ENCODE measurements at places on chromosomes 2 and 18.

GRCh38 chr2:29329899-29330298, 214.7 kb downstream of the CLIP4 start:
- DNase-seq, result no peak

DNA sequence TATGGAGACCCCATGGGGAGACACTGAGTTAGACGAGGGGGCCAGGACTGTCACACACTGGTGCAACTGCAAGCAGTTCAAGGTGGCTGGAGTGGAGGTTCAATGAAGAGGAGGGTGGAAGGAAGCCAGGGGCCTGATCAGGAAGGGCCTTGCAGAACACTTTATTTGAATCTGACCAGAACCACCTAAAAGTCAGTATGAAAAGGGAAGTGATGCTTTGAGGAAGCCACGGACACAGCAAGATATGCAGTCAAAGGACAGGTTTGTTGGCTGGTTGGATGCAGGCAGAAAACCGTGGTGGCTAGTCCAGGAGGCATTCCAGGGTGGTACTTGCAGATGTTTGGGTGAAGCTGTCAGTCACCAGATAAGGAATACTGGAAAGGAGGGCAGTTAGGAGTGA, 3.5 kb upstream of the FAM124B start:
- DNase-seq, result no peak

- DNase-seq, result no peak
These were observed 19.3 kb downstream of the ALPK2 start for GRCh38 chr18:58609536-58609993.

GRCh38 chr2:235232449-235233433, 261.1 kb upstream of the AGAP1 start:
- DNase-seq, result no peak

- no peak for DNase-seq
These were observed 74.4 kb upstream of the CYP20A1 start for GRCh38 chr2:203164311-203164935.

DNA sequence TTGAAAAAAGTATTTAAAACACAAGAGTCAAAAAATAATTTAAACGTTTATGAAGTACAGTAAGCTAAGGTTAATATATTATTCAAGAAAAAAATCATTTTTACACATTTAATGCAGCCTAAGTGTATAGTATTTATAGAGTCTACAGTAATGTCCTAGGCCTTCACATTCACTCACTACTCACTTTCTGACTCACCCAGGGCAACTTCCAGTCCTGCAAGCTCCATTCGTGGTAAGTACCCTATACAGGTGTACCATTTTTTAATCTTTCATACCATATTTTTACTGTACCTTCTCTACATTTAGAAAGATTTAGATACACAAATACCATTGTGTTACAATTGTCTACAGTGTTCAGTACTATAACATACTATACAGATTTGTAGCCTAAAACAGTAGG, 20.9 kb upstream of the RPRD1A start:
- no peak for DNase-seq

DNA sequence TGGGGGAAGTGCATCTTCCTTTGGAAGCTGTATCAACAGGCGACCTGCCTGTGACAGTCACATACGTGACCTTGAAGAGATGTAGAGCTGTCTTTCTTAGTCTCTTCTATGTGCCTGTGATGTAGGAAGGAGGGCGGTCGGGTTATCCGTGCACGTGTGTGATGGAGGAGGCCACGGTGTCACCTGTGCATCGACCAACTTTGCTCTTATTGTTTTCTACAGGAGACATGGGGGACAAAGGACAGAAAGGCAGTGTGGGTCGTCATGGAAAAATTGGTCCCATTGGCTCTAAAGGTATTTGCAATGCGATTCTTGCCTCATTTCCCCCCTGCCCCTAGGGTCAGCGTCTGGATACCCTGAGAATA, 20.7 kb upstream of the ALLC start:
- no peak for DNase-seq

- DNase-seq, result no peak
These were observed 18.8 kb downstream of the TRIP12 start for GRCh38 chr2:229903037-229903436.

GRCh38 chr2:239706367-239706766, 305.5 kb upstream of the HDAC4 start:
- DNase-seq, result no peak

GRCh38 chr2:69481421-69481820, 44.2 kb upstream of the NFU1 start:
- no peak for DNase-seq

- DNase-seq, result no peak
These were observed 23.3 kb downstream of the PELI1 start for GRCh38 chr2:64120928-64121327.

- no peak for DNase-seq
These were observed 42.0 kb downstream of the TFCP2L1 start for GRCh38 chr2:121242976-121243375.

GRCh38 chr18:45201489-45201888, 413.8 kb upstream of the SLC14A2 start:
- no peak for DNase-seq

DNA sequence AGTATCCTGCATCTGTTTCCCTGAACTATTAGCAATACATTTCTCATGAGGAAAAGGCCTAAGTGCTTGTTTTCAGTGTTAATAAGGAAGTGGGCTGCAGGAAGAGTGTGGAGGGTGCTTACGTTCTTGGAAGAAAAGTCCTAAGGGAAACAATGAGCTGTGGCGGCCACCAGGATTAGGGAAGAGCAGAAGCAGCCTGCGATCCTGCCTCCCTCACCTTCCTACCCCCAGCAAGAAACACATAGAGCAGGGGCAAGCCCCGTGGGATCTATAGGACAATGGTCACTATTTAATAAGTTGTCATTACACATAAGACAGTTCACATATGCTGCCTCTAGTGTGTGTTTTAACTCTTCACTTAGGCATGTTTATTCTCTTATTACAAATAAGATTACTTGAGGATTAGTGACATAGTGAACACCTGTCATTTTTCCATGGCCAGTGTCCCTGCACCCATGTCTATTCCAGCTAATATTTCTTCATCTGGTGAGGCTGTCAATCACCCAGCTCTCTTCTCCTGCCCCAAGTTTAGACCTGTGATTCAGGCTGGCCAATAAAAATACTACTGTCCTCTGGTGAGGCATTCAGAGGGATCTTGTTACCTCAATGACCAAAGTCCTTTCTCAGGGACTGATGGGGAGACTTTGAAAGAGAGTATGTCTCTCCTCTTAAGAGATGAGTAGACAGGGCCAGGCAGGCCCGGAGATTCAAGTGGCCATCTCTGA, 510.9 kb upstream of the CELF4 start:
- DNase-seq, result no peak

GRCh38 chr2:120393456-120393855, 47.5 kb downstream of the INHBB start:
- DNase-seq, result no peak

- no peak for DNase-seq
These were observed 163.8 kb upstream of the MEX3C start for GRCh38 chr18:51361130-51361860.

DNA sequence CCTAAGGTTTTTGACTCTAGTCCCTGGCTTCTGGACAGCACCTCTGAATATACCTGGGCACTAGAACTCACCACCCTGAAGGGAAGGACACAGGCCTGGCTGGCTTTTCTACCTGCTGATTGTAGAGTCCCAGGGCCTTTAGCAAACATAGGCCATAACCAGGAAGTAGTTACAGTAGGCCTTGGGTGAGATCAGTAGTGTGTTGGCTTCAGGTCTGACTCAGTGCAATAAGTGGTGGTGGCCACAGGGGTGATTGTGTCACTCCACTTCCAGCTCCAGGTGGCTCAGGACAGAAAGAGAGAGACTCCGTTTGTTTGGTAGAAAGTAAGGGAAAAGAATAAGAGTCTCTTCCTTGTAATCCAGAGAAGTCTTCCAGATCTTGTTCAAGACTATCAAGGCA, 101.7 kb upstream of the LGALSL start:
- no peak for DNase-seq

DNA sequence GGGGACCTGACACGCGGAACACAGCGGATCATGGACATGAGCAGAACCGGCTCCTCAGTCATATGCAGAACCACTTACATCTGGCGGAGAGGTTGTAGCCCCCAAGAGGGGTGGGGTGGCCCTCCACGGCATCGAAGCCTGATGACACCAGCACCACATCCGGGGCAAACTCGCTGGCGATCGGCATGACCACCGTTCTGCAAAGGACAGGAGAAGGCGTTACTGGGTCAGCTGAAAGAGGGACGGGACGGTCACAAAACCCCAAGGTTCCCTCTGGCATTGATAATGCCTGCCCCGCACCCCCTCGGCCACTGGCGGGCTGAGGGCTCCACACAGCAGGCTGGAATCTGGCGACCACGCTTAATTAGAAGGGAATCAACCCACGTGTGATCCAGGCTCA, 220.5 kb downstream of the TWIST2 start:
- DNase-seq, result no peak

DNA sequence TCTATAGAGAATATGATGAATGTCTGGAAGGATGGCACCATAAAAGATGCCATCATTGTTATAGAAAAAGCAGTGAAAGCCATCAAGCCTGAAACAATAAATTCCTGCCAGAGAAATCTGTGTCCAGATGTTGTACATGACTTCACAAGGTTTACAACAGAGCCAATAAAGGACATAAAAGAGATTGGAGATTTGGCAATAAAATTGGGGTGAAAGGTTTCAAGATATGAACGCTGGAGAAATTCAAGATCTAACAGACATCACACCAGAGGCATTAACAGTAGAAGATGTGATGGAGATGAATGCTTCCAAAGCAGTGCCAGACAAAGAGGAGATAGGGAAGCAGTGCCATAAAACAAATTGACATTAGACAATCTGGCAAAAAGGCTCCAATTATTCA, 518.8 kb upstream of the ACVR2A start:
- DNase-seq, result no peak

GRCh38 chr2:234996941-234997270, 45.1 kb downstream of the SH3BP4 start:
- DNase-seq, result no peak

All from neuronal stem cell (in vitro differentiated cells).